ENCODE measurements at places on chromosomes 12 and 14.

GRCh38 chr12:33222357-33222756 is 217.3 kb downstream of the SYT10 start:
- DNase-seq, result no peak

DNA sequence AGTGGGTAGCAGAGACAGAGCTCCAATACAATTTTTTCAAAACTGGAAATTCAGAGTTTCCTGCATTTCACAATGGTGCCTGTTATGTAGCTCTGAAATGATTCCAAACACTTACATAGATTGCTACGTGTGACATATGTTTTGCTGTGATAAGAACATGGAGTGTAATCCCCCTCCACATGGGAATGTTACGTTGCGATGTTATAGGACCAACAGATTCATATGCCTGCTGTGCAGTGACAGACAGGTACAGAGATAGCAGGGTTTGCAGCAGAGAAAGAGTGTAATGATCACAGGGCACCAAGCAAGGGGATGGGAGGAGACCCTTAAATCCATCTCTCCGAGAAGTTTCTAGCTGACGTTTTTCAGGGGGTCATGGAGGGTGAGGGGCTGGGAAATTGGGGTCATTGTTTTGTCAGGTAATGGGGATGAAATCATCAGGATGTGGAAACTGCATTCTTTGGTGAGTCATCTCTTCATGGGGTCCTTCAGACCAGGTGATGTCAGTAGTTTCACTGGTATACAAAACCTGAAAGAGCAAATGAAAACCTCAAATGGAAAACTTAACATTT is 76.6 kb upstream of the OSBPL8 start:
- DNase-seq, result no peak

DNA sequence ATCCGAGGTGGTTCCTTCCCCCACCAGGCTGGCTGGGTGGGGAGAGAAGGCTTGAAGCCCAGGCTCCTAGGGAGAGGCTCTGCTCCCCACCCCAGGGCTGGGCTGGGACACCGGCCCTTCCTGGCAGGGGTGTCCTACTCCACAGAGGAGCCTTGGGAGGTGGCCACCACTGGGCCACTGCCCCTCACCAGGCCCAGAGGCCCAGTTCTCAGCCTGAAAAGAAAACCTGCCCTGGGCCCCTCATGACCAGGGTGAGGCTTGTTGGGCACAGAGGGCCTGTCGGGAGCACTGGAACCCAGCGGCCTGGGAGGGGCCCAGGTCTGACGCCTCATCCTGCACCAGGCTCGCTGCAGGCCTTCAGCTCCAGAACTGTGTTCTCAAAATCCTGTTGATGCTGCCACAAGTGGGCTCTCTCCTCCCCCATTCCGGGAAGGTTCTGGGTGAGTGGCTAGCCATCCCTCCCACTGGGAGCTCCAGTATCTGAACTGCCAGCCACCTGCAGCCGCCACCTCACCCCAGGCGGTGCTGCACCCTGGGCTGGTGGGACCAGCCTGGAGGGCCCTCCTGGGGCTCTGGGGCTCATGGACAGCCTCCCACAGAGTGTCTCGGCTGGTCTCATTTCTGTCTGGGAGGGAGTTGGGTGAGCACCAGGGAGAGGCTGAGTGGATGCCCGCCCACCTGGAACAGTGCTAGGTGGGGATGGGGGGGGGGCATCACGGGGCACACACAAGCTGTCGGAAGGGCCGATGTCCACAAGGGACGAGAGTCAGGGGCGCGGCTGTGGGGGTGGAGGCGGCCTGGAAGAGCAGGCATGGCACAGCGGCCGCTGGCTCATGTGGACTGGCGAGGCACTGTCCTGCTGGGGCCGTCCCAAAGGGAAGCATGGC is 11.8 kb downstream of the BAG5 start:
- DNase-seq, result no peak

- no peak for DNase-seq
Observed at GRCh38 chr14:49549881-49550280, 36.3 kb downstream of the RPS29 start.
